Fibroblast of lung (primary cell): ENCODE measurements at places on chromosomes 5 and 9.
A peak's percentile ranks its signal among the peaks of the same experiment; 100 is the strongest.

- DNase-seq: no peak
These were observed 72.8 kb downstream of the TRIO start for GRCh38 chr5:14215901-14216300.

GRCh38 chr5:54312499-54312898 lies 2.1 kb upstream of the ARL15 start:
- DNase-seq: no peak

DNA sequence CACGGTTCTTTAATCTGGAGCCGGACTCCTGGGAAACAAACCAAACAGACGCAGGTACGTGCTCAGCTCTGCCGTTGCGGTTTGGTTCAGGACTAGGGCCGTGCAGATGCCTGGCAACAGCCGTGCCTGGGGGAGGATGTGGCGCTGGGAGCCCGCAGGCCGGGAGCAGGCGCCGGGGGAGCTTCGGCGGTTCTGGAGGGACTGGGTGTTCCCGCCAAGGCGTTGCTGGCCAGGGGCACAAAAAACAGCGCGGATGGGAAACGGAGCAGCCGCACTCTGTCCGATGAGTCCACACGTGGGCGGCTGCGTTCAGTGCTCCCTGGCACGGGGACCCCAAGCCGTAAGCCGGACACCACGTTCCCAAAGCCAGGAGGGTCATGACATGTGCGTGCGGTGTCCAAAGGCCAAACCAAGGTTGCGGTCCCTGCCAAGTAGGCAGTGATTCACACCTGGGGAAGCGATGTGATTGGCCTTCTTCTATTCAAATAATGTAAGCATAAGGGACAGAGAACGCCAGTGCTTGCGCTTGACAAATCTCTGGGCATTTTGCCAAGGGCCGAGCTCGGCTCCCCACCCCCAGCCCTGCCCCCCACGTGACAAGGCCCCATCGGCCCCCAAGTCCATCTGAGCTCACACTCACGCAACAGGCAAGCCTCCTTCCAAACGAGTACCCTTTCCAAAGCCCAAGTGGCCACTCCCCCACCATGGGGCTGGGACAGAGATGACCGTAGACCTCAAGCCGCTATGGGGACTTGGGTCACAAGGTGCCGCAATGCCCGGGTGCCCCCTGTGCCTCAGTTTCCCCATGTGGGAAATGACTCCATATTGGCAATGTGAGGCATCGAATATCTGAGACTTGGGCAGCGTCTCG lies 49.7 kb upstream of the NKD2 start:
- peak; percentile 73 for DNase-seq

- DNase-seq: no peak
These were observed 57.9 kb upstream of the PPP3R2 start for GRCh38 chr9:101652601-101653175.

DNA sequence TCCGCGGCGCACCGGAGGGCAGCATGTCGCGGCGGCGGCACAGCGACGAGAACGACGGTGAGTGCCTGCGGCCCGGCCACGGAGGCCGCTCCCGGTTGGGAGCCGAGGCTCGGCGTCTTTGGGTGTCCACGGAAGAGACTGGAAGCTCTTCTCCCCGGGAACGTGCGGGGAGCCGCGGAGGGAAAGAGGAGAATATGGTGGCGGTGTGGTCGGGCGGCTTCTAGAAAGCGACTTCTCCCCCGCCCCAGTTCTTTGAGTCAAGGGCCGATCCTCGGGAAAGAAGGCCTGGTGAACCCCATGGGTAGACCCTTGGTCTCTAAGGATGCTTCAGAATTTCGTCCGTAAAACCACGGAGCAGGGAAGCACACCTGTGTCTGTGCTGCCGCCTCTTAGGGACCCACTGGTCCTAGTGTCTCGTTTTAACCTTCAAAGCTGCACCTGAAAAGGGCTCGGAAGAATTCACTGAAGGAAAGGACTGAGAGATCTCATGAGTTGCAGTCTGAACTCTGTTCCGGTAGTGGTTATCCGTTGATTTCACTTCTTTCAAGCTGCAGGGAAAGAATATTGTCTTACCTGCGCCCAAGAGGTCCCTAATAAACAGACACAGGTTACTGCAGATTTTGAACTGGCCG lies 354 bp downstream of the NCBP1 start:
- no peak for DNase-seq

DNA sequence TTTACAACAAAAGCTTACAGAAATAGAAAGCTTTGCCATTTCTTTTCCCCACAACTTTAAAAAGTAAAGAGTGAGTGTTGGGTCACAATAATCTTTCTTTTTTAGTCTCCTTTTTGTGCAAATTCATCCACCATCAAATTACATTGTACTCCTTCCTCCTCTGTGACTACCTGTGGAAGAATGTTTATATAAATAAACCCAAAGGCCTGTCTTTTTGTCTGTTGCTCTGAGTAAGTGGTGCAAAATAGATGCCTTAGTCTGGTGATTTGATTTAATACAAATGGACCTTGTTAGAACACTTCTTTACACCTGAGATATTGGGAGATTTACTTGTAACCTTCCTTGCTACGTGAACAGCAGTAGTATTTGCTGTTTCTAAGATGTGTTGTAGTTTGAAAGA lies 53.5 kb upstream of the TAF11L2 start:
- peak; percentile 70 for DNase-seq

GRCh38 chr5:120463006-120463680 lies 957 bp upstream of the PRR16 start:
- DNase-seq: no peak

DNA sequence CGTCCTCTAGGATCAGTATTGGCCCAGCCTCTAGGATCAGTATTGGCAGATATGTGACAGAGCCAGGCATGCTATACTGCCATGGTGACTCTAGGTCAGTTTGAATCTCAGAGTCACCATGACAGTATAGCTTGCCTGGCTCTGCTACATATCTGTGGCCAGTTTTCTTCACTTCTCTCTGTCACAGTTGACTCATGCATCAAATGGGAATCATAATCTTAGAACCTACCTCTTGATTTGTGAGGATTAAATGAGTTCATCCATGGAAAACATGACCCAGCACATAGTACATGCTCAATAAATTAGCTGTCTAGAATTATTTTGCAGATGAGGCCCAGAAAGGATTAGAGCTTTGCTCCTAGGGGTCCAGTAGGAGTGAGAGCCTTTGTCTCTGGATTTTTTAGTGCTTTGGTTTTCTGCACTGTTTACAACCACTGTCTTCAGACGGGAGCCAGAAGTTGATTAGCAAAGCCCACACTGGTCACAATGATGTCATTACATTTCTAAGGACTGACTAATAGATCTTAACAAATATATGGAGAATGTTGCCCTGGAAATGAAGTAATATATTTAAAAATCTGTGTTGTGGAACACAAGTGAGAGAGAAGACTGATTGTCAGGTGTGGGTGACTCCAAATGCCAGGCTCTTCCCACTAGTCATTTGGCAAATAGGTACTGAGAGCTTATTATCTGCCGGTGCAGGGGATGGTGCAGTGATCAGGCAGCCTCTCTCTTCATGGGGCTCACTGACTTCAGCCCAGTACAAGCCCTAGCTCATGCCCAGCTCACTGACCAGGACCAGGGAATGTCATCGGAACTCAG lies 76.0 kb downstream of the COL15A1 start:
- peak; percentile 98 for DNase-seq

GRCh38 chr5:14667290-14667689 lies 2.8 kb downstream of the OTULIN start:
- no peak for DNase-seq

GRCh38 chr9:130451509-130452388 lies 7.0 kb downstream of the ASS1 start:
- peak; percentile 93 for DNase-seq

- no peak for DNase-seq
These were observed 595.7 kb downstream of the ACTL7B start for GRCh38 chr9:108259917-108260675.

- DNase-seq: peak; percentile 72
These were observed 607.2 kb upstream of the WWC1 start for GRCh38 chr5:167684251-167684650.

DNA sequence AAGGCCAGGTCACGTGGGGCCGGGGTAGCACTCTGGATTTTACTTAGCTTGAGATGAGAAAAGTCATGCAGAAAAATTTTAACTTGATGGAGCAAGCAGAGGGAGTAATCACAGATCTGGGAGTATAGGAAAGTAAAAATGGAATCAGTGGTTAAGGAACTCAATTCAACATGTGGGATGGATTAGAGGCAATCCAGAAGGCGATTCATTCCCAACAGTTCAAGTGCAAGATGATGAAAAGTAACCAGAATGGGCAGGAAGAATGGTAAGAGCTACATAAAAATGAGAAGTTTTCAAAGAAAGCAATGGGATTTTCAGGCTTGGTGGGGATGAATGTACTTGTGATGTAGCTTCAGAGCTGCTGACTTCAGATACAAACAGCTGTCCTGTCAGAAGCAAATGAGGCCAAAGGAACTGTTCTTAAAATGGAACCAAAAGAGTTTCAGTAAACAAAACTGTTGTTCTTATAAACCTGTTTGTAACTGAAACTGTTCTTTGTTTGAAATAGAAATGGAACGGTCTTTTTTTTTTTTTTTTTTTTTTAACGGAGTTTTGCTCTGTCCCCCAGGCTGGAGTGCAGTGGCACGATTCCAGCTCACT lies 5.6 kb upstream of the SEC24A start:
- no peak for DNase-seq

GRCh38 chr5:175466700-175467318 lies 11.6 kb upstream of the SFXN1 start:
- no peak for DNase-seq

DNA sequence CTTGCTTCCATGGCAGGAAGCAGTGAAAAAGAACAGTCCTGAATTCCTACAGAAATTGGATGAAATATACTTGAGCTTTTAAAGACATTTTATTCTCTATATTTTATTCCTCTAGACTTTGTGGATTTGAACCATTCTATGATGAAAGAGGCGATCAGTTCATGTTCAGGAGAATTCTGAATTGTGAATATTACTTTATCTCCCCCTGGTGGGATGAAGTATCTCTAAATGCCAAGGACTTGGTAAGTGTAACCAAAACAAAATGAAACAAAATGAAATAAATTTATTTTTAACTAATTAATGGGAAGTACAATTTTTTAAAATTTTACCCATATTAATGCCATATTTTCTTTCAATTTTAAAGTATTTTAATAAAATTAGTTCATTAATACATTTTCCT lies 34.1 kb downstream of the STARD4 start:
- peak; percentile 59 for DNase-seq

- DNase-seq: no peak
These were observed 32.7 kb downstream of the FBXO10 start for GRCh38 chr9:37543468-37543867.

GRCh38 chr5:116455061-116455460 lies 119.6 kb downstream of the SEMA6A start:
- no peak for DNase-seq

DNA sequence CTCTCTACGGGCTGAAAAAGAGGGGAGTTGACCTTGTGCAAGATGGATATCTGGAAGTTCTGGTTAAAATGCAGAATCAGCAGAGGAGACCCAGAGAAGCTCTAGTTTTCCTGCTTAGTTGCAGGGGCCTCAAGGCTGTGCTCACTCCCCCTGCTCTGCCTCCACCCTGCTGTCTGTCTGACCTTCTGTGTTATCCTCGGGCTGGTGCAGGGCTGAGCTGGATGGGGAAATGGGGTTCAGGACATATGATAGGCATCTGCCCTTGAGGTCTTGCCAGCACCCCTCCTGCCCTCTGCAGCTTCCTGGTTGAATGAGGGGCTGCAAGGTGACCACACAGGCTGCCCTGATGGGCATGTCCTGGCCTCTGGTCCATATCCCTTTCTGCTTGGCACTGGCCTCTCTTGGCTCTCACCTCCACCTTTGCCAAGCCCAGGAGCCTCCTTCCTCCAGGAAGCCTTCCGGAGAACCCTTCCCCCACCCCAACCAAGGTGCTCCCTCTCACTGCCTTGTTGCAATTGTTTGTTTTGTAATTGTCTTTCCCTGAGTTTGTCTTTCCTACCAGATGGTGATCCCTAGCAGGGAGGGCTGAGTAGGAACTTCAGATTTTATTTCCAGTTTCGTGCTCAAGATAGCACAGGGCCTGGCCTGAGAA lies 1.3 kb downstream of the TMEM268 start:
- no peak for DNase-seq

- DNase-seq: no peak
These were observed 210.1 kb downstream of the MTRR start for GRCh38 chr5:8079056-8079455.

- no peak for DNase-seq
These were observed 35.5 kb upstream of the TENT2 start for GRCh38 chr5:79576606-79577289.

- DNase-seq: no peak
These were observed 1768.9 kb upstream of the CDH9 start for GRCh38 chr5:28807195-28807729.

DNA sequence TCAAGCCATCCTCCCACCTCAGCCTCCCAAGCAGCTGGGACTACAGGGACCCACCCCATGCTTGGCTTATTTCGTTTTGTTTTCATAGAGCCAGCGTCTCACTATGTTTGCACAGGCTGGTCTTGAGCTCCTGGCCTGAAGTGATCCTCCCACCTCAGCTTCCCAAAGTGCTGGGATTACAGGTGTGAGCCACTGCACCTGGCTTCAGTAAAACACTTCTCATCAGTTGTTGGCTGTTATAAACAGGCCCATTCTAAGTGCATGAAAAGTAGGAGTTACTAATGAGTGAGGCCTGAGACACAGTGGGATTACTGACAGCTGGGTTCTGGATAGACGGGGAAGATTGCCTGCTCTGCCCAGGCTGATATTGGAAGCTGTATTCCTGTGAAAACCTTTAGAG lies 3.5 kb downstream of the CRB2 start:
- DNase-seq: no peak

- no peak for DNase-seq
These were observed 94.7 kb downstream of the RXRA start for GRCh38 chr9:134420974-134421432.

GRCh38 chr5:143011585-143011984 lies 241.4 kb downstream of the ARHGAP26 start:
- DNase-seq: peak; percentile 58

DNA sequence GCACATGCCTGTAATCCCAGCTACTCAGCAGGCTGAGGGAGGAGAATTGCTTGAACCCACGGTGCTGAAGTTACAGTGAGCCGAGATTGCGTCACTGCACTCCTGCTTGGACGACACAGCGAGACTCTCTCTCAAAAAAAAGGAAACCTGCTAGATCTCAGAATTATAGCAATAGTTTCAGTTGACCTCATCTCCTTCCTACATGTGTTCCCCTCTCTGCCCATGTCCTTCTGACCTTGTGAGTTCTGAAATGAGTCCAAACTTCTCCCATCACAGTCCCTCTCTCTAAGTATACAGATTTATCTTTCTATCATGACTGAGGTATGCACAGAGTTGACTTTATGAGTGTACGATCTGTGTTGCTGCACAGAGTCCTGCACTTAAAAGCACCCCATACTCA lies 44.6 kb upstream of the SHOC1 start:
- peak; percentile 12 for DNase-seq

- DNase-seq: no peak
These were observed 186.6 kb upstream of the PANK3 start for GRCh38 chr5:168765551-168766425.

DNA sequence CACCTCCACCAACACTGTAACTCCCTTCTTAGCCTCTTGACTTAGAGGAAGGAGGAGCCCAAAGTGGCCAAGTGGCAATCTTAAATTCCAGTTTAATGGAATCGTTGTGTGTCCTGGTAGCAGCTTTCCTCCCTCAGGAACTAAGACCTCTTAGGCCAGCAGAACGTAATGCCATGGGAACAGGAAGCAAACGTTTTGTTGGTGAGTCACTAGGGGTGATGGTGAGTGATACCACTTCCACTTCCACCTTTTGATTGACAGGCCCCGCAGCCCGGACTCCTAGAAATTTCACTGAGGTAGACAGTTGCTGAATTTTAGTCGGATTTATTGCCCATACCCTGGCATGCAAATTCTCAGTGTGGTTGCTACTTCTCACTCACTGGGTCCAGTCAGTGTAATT lies 94.2 kb upstream of the FBN2 start:
- no peak for DNase-seq
